ENCODE measurements at places on chromosomes 1 and 21. TPM values are rescaled to one million over a fixed set of nuclear protein-coding genes. Genes with fewer than 3 reads are reported as not detected.

DNA sequence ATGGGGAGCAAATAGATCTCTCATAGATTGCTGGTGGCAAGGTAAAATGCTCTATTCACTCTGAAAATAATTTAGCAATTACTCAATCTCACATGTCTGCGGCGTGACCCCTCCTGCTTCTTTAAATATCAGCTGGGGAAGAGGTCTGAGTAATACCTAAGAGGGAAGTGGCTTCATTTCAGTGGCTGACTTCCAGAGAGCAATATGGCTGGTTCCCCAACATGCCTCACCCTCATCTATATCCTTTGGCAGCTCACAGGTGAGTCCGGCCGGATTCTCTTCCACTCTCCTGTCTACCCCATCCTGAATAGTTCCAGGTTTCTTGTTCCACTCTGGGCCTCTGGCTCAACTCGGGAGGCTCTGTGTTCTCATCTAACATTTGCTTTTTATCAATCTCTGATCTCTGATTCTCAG, at the start of gene SLAMF7:
Gene SLAMF7 (plus strand): TSS at position 150 of the 414 bp plus-strand sequence. CDS start 55 bp downstream, at position 205.
- no peak within 1 kb of the TSS for H3K27ac ChIP-seq
- DNase-seq = no peak
- no peak within 1 kb of the TSS for H3K4me3 ChIP-seq
- no peaks in the 10 kb centered on the region for H3K27me3 ChIP-seq
- H3K36me3 ChIP-seq = no peaks in the 10 kb centered on the region

GRCh38 chr1:36236302-36236701, 12.1 kb downstream of the THRAP3 start:
- H3K4me1 ChIP-seq = no peaks in the 10 kb centered on the region
- no peak overlapping the region for H3K27ac ChIP-seq
- H3K27me3 ChIP-seq = no peaks in the 10 kb centered on the region
- H3K36me3 ChIP-seq = no peaks in the 10 kb centered on the region
- no peak overlapping the region for H3K4me3 ChIP-seq

Gene ASB17
- not detected for total RNA-seq

GRCh38 chr1:33516428-33516827, 44.0 kb downstream of the ZSCAN20 start:
- H3K27ac ChIP-seq = no peak overlapping the region
- no peaks in the 10 kb centered on the region for H3K27me3 ChIP-seq
- H3K36me3 ChIP-seq = no peaks in the 10 kb centered on the region
- H3K4me1 ChIP-seq = no peaks in the 10 kb centered on the region
- no peak overlapping the region for H3K4me3 ChIP-seq

DNA sequence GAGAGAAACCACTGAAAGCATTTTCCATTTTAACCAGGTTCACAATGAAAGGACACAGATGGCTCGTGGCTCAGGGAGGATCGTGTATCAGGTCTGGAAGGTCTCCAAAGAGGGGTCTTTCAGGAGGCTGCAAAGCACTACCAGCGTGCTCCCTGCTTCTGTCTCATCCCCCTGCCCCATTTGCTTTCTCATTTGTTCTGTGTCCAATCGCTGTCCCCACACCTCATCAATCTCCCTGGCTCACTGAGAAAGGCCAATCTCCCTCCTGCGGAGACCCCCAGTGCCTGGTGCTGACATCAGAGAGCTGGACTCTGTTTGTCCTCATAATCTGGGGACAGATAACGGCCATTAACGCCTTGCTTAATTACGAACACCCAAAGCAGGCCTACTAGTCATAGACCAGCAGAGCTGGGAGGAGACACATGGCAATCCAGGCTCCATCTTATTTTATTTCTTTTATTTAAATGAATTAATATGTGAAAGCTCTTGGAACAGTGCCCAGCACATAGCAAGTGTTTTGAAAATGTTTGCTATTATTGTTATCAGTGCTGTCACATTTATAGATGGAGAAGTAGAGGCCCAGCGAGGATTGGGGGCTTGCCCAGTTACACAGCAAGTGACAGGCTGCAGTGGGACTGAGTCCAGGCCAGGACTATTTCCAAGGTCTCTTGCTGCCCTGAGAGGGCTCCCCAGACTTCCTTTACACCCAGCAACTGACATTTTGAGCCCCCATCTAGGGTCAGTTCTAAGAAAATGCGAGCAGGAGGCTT, 341.0 kb upstream of the USP24 start:
- H3K36me3 ChIP-seq = no peaks in the 10 kb centered on the region
- no peaks in the 10 kb centered on the region for H3K27me3 ChIP-seq
- H3K27ac ChIP-seq = no peak overlapping the region
- no peak for DNase-seq
- H3K4me3 ChIP-seq = no peak overlapping the region

- H3K4me3 ChIP-seq = no peak overlapping the region
- DNase-seq = no peak
- H3K27me3 ChIP-seq = no peaks in the 10 kb centered on the region
- H3K4me1 ChIP-seq = no peaks in the 10 kb centered on the region
Observed at GRCh38 chr1:63877021-63877767, 103.4 kb downstream of the ROR1 start.

Gene IL12RB2
- total RNA-seq = 5.1 TPM

- H3K36me3 ChIP-seq = no peaks in the 10 kb centered on the region
- no peak overlapping the region for H3K4me3 ChIP-seq
- no peaks in the 10 kb centered on the region for H3K4me1 ChIP-seq
- H3K27ac ChIP-seq = no peak overlapping the region
- peak; percentile 12 for DNase-seq
Observed at GRCh38 chr1:228511546-228512445, 24.6 kb downstream of the RNF187 start.

Gene SPATA46
- not detected for total RNA-seq

DNA sequence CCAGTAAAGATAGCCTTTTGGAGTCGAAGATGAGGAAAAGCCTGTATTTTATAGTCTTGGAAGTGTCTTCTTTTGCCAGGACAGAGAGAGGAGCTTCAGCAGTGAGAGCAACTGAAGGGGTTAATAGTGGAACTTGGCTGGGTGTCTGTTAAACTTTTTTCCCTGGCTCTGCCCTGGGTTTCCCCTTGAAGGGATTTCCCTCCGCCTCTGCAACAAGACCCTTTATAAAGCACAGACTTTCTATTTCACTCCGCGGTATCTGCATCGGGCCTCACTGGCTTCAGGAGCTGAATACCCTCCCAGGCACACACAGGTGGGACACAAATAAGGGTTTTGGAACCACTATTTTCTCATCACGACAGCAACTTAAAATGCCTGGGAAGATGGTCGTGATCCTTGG, at the start of gene VCAM1:
Gene VCAM1 (plus strand): TSS at position 253 of the 400 bp plus-strand sequence. CDS start 119 bp downstream, at position 372.
- peak within 1 kb of the TSS; percentile 19 for H3K4me3 ChIP-seq
- H3K27ac ChIP-seq = peak within 1 kb of the TSS; percentile 59
- peaks cover 4% of the 10 kb centered on the region for H3K4me1 ChIP-seq

Gene GBP6
- total RNA-seq = 0.44 TPM

Gene CFAP141
- total RNA-seq = not detected

- H3K4me1 ChIP-seq = no peaks in the 10 kb centered on the region
- no peak overlapping the region for H3K4me3 ChIP-seq
- H3K36me3 ChIP-seq = no peaks in the 10 kb centered on the region
- peak; percentile 48 for DNase-seq
Observed at GRCh38 chr1:125065092-125065820, 3880.5 kb downstream of the SRGAP2C start.

Gene ABCD3
- total RNA-seq = 22.2 TPM

DNA sequence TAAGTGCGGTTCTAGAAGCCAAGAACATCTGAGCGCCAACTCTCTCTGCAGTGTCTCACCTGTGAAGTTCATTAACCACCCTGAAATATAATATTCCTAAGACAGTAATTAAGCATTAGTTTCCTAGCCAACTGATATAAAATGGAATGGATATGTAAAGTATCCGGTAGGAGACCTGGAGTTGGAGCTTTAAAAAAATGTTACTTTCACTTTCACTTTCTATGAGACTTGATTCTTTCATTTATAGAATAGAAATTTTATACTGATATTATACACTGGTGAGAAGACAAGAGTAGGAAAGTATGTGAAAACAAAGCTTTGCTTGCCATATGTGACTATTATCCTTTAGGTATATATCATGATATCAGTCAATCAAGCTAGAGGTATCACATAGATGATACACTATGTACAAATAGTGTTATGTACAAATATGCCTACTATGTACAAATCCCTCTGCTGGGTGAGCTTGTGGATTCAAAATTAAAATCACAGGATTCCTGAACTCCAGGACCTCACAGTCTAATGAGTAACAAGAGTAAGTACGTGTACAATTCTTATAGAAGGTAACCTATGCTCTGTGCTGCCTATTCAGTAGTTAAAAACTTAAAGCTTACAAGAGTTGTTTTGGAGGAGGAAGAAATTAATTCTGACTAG, 934.2 kb downstream of the TTLL7 start:
- DNase-seq = no peak
- H3K36me3 ChIP-seq = no peaks in the 10 kb centered on the region
- peak overlapping the region; percentile 21 for H3K4me3 ChIP-seq

DNA sequence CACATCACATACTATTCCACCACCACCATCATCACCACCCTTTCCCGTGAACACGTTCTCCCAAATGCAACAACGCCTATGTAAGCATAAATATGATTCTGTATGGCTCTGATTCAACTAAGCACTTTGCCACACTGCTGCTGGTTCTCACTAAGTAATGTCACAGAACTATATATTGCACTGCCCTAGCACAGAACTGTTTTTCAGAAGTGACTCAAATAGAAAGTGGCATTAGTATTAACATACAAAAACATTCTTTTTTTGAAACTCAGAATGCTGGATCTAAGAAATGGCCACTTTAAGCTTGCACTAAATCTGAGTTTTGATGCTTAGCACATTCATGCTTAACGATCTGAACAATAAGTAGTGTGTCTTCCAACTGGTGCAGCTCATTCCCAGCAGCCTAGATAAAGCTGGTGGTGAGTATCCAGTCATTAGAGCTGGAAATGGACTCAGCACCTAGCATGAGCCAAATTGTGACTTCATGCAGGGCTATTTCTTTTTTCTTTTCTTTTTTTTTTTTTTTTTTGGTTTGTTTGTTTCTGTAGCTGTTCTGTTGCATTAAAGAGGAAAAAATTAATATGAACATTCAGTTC, 46.2 kb upstream of the ZC3H11B start:
- H3K36me3 ChIP-seq = no peaks in the 10 kb centered on the region
- H3K27ac ChIP-seq = no peak overlapping the region
- no peak for DNase-seq
- no peak overlapping the region for H3K4me3 ChIP-seq

DNA sequence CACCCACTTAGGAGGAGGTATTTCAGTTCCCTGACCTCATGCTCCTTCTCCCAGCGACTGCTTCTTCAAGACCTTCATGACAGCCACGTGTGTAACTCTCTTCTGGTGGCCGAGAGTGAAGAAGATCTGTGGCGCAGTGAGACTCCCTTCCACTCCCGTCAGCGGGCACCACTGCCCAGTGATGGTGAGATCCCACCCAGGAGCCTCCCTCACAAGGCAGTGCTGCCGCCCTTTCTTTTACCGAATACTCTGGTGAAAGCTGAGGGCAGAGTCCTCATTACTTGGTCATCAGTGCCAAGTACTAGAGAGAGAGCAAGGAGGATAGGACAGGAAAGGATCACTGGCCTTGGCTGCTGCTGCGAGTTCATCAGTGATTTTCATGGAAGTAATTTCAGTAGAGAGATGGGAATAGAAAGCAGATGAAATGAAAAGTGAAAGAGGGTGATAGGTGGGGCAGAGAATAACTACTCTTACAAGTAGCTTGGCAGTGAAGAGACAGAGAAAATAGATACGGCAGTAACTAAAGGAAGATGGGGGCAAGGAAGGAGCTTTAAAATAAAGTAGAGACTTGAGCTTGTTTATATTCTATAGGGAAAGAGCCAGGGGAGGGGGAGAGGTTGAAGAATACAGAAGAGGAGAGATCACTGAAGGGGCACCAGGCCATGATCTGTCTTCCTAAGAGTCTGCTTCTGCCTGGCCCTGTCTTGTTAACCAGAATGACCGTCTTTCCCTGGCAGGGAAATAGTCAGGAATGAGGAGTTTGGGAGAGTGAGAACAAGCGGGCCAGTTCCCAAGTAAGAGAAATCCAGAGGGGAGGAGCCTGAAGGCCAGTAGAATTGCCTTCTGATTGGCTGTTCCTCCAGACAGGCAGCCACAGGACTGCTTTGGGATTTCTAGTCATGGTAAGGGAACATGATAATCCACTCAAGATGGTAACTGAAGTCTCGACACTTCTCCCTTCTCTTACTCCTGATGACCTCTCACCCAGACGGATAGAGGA, 18.3 kb downstream of the HYI start:
- H3K36me3 ChIP-seq = peaks cover 10% of the 10 kb centered on the region
- H3K27ac ChIP-seq = peak overlapping the region; percentile 63
- no peak overlapping the region for H3K4me3 ChIP-seq
- no peaks in the 10 kb centered on the region for H3K27me3 ChIP-seq

- no peaks in the 10 kb centered on the region for H3K27me3 ChIP-seq
- no peaks in the 10 kb centered on the region for H3K4me1 ChIP-seq
- peak overlapping the region; percentile 95 for H3K27ac ChIP-seq
- H3K36me3 ChIP-seq = no peaks in the 10 kb centered on the region
- DNase-seq = no peak
Observed at GRCh38 chr1:94325377-94326302, 88.3 kb upstream of the ARHGAP29 start.

Gene PRKCZ
- 0.64 TPM for total RNA-seq

- H3K27ac ChIP-seq = no peak overlapping the region
- H3K4me3 ChIP-seq = no peak overlapping the region
Observed at GRCh38 chr1:17228619-17229018, 20.3 kb upstream of the PADI3 start.

GRCh38 chr1:17509363-17509762, 30.1 kb upstream of the ARHGEF10L start:
- no peak for DNase-seq
- no peak overlapping the region for H3K4me3 ChIP-seq
- no peaks in the 10 kb centered on the region for H3K4me1 ChIP-seq
- H3K27ac ChIP-seq = no peak overlapping the region

DNA sequence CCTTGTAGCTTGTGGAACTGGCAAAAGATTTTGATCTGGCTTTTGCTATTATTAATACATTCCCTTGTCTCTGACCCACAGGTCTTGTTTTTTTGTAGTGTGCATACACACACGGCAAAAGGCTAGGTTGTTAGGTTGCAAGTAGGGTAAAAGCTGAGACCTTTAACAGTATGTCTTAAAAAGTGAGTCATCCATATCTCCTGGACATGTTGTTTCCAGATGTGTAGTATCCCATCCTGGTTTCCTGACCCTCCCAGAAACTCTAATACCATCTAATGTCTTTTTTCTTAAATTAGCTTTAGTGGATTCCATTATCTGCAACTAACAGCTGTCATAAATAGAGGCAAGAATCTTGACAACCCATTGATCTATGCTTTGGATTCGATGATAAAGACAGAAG, 14.7 kb downstream of the OVGP1 start:
- no peak overlapping the region for H3K4me3 ChIP-seq
- no peak for DNase-seq
- no peaks in the 10 kb centered on the region for H3K36me3 ChIP-seq
- no peaks in the 10 kb centered on the region for H3K27me3 ChIP-seq
- H3K4me1 ChIP-seq = no peaks in the 10 kb centered on the region
- no peak overlapping the region for H3K27ac ChIP-seq
